ENCODE measurements at places on chromosomes 11 and 22.

DNA sequence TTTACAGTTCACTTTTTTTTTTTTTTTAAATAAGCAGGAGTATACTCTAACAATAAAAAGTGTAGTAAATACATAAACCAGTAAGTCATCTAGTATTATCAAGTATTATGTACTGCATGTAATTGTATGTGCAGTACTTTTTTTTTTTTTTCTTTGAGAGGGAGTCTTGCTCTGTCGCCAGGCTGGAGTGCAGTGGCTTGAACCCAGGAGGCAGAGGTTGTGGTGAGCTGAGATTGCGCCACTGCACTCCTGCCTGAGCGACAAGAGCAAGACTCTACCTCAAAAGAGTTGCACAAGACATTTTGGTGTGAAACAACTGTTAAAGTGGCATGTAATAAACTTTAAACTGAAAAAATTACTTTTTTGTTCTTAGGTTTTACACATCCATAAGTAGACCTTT lies 16.7 kb downstream of the BCL2L13 start:
- no peak for DNase-seq

- no peak for DNase-seq
These were observed 33.8 kb upstream of the SCUBE1 start for GRCh38 chr22:43376765-43377547.

DNA sequence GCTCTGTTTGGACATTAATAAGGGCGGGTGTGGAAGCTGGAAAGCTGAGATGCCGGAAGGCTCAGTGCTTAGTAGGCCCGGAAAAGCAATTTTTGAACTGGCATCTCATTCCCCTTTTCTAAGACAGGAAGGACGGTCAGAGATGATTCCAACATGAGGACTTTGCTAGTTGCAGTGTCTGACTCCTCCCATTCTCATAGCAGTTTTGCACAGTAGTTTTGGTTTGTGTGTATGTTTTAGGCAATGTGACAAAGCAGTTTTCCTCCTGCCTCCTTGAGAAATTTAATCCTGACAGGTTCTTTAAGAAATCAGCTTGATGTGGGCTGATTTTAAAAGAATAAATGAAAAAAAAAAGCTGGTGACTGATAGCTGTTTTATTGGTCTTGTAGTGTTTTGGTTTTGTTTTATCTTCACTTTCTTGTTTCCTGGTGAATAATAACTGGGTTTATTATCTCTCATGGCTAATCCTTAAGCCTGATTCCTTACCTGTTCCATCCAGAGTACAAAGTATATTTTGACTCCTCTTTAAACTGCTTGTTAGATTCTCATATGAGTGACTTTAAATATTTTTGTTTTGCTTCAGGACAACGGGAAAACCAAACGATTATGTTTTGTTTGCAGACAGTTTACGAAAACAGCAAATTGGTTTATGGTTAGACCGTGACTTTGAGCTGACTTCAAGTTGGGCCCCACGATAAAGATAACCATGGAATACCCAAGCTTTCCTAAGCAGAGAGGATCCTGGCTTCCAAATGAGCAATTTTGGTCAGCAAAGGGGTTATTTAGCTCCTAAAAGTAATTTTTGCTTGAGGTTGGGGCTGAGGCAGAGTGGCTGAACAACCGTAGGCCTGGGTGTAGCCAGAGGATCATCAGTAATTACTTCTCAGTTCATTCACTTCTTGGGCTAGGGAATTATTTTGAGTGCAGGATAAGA lies 3.4 kb downstream of the PTPRJ start:
- no peak for DNase-seq

DNA sequence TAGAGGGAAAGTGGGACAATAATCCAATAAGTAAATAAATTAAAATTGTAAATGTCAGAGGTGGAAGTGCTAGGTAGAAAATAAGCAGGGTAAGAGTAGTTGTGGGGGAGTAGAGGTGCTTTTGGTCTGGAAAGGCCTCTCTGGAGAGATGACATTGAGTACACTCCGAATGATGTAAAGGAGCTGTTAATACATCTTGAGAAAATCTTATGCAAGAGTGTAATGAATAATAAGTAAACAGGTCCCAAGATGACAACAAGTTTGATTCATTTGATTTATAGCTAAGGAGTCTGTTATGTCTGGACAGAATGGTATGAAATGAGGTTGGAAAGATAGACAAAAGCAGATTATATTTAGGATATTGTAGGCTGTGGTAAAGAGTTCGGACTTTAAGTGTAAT lies 87.5 kb downstream of the TMEM135 start:
- DNase-seq = no peak

DNA sequence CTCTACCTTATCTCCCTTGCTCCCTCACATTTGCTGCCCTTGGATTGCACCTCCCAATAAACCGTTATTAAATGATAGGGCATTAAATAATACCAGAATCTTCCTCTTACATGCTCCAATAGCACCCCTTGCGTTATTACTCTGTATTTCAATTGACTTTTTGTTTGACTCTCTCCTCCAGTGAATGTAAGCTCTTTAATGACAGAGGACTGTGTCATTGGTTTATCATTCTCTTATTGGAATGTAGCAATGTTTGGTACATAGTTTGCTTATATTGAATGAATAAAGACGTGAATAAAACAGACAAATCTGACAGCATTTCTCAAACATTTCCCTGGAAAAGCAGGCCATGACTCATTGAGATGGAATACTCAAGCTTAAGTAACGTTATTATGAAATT lies 8.7 kb upstream of the MPEG1 start:
- no peak for DNase-seq

GRCh38 chr22:29134448-29134847 lies 61.6 kb downstream of the KREMEN1 start:
- DNase-seq = no peak

- DNase-seq = no peak
These were observed 2.1 kb upstream of the LRRC55 start for GRCh38 chr11:57179681-57180080.

DNA sequence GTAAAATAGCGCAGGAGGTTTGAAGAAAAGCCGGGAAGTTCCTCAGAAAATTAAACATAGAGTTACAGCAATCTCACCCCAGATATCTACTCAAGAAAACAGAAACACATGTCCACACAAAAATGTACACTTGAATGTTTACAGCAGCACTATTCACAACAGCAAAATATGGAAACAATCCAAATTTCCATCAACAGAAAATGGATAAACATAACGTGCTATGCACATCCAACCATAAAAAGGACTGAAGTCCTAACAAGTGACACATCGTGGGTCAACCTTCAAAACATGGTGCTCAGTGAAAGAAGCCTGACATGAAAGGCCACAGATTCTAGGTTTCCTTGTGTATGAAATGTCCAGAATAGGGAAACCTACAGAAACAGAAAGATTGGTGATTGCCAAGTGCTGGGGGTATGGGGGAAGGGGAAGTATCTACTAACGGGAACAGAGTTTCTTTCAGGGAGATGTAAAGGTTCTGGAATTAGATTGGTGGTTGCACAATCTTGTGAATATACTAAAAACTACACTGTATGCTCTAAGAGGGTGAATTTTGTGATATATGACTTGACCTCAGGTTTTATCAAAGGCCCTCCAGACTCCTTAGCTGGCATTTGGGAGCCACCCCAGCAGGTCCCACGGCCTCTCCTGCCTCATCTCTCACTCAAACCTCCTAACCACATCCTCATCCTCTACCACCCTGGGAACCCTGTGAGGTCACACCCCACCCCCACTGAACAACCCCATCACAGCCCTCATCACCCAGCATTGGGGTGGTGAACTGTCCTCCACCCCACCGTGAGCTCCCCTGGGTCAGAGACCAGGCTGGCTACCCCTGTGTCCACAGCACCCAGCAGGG lies 69.2 kb upstream of the PRR5 start:
- no peak for DNase-seq

DNA sequence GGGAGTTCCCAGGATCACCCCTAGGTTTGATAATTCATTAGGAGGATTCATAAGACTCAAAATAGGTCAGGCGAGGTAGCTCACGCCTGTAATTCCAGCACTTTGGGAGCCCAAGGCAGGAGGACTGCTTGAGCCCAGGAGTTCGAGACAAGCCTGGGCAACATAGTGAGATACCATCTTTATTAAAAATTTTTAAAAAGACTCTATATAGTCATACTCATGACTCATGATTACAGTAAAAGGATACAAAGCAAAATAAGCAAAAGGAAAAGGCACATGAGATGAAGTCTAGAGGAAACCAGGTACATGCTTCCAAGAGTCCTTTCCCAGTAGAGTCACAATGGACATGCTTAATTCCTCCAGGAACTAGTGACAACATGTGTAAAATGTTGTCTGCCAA lies 13.9 kb upstream of the PTS start:
- no peak for DNase-seq

DNA sequence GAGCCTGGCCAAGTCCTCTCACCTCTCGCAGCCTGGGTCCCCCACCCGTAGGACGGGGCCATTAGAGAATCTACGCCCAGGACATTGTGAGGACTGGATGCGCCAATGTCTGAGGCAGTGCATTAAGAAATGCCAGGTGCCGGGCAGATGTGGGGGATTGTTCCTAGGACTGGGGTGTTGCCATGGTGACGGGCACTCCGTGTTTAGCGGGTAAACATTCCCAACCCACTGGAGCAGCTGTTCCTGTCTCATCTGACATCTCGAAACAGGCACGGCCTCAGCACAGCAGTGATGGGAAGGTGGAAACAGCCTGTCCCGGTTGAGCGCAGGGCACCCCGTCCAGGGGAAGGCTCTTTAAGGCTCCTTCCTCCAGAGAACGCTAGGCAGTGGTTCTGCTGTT lies 99.6 kb upstream of the RTL6 start:
- no peak for DNase-seq

DNA sequence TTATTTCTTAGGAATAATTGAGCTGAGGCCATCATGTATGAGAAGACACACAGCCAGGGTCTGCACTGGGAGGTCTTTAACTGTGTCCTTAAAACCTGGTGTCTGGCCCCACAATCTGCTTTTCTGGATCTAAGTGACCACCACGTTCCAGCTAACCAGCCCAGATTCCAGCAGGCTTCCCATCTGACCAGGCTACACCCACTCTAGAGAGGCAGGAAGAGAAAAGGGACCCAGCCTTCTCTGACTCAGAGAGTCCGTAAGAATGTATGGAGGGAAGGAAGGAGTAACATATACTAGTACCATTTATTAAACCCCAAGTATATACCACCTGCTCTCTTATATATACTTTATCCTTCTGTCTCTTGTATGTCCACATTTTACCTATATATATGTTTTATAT lies 80.1 kb downstream of the LDLRAD3 start:
- no peak for DNase-seq
